ENCODE measurements at places on chromosomes 5 and 9.

GRCh38 chr5:52804387-52804791 lies 16.7 kb downstream of the ITGA1 start:
- no peak for DNase-seq

GRCh38 chr5:102561894-102562760 lies 63.3 kb upstream of the SLCO6A1 start:
- no peak for DNase-seq

DNA sequence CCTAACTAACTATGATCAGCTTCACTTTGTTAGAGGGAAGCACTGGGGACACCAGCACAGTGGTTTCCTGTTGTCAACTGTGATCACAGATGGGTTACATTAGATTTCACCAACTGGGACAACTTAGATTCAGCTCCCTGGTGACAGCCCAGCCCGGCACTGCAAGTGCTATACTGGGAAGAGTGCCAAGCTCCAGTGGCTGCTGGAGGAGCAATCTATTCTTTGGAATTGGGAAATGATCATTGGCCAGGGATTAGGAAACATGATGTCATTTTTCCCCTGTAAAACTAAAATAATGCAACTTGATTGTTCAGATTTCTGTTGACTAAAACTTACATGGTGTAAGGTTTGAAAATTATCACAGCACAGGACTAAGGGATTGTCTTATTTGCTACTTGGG lies 33.2 kb downstream of the PTGR1 start:
- DNase-seq, result no peak

GRCh38 chr5:56454219-56454862 lies 221.2 kb upstream of the ANKRD55 start:
- DNase-seq, result no peak

- DNase-seq, result peak; percentile 78
Observed at GRCh38 chr5:135602882-135603721, 24.3 kb upstream of the CXCL14 start.

GRCh38 chr9:112166176-112167140 lies 8.6 kb downstream of the SUSD1 start:
- no peak for DNase-seq

DNA sequence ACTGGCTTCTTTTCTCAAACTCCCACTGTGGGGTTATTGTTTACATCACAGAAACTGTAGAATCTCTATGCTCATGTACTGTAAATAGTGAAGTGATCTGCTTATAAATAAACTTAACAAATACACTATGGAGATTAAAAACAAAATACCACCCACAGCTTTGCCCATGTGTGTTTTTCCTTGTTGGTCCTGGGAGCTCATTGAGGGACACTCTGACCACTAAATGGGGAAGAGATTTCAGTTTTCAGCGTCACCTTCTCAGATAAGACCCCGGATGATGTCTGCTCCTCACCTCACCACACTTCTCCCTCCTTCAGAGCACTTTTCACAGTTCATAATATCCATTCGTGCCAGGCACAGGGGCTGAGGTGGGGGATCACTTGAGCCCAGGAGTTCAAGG lies 89.7 kb downstream of the PDE6A start:
- DNase-seq, result no peak

DNA sequence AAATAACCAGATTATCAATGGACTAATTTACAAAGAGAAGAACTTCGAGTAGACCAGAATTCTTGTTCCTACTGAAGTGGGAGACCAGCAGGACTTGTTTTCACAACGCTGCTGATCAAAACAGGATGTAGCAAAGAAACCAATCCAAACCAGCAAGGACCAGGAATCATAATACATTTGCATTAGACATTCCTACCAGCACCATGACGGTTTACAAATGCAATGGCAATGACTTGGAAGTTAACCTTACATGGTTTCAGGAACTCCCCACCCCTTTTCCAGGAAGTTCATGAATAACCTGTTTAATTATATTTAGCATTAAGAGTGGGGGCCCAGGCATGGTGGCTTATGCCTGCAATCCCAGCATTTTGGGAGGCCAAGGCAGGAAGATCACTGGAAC lies 100.0 kb downstream of the LPAR1 start:
- DNase-seq, result no peak

- no peak for DNase-seq
Observed at GRCh38 chr5:56167519-56167918, 65.6 kb downstream of the ANKRD55 start.

GRCh38 chr5:108858959-108859358 lies 111.3 kb downstream of the FER start:
- no peak for DNase-seq

- no peak for DNase-seq
Observed at GRCh38 chr9:125904155-125904851, 157.1 kb downstream of the PBX3 start.

- DNase-seq, result no peak
Observed at GRCh38 chr9:129826344-129826743, 2.4 kb upstream of the TOR1A start.

GRCh38 chr5:166860426-166860825 lies 1431.0 kb upstream of the WWC1 start:
- no peak for DNase-seq

DNA sequence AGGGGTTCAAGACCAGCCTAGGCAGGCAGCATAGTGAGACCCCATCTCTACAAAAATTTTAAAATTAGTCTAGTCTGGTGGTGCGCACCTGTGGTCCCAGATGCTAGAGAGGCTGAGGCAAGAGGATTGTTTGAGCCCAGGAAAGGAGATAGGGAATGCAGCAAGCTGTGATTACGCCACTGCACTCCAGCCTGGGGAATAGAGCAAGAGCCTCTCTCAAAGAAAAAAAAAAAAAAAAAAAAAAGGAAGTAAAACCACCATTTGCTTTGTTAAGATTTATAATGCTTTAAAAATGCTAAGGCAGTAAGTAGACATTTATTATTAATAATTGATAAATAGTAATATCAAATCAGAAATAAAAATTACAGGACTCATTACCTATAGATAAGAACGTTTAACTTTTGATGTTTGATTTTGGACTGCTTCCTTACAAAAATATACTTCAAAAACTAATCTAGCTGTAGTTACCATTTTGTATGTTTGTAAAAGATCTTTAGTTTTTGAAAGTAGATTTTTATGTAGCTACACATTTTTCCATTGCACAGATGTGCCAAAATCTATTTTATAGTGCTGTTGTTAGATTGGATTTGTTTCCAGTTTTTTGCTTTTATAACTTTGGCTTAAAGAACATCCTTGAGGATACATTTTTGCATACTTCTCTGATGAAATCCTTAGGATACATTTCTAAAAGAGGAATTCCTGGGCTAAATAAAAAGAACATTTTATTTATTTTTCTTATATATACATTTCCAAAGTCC lies 86.4 kb downstream of the INIP start:
- DNase-seq, result no peak

DNA sequence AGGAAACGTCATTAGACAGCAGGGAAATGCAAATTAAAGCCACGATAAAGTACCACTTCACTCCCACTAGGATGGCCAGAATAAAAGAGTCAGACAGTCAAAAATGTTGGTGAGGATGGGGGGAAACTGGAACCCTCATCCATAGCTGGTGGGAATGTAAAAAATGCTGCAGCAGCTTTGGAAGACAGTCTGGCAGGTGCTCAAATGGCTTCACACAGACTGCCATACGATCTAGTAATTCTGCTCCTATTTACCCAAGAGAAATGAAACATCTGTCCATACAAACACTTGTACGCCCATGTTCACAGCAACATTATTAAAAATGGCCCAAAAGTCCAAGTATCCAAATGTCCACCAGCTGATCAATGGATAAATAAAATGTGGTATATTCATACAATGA lies 158.9 kb upstream of the PHYKPL start:
- DNase-seq, result peak; percentile 4

- no peak for DNase-seq
Observed at GRCh38 chr9:101791938-101792337, 53.5 kb upstream of the GRIN3A start.

GRCh38 chr9:69645488-69645887 lies 26.7 kb downstream of the APBA1 start:
- peak; percentile 78 for DNase-seq

DNA sequence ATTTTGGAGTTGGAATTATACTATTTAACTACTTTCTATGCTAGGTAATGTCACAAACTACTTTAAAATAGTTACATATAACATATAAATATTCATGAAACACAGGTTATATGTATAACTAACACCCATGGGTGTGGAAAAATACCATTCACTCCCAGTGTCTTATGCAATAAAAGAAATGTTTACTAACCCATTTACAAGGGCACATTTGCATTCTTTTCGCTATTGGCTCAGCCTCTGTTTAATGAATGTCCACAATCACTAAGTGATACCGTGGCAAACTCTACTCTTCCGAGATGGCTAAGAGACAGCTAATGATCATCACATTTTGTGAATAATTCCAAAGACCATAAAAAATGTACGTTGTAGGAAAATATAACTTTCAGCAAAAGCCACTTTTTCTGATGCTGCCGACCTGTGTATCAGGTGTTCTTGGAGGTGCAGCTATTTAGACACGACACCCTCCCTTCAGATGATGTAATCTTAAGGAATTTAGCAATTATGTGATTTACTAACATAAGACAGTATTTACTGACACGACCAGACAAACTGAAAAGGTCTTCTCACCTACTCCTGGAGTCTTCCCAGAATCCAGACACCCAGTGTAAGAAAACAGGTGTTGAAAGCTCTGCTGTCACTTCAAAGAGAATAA lies 121.7 kb upstream of the FAM120A start:
- no peak for DNase-seq

GRCh38 chr9:14342736-14343135 lies 28.8 kb upstream of the NFIB start:
- no peak for DNase-seq

GRCh38 chr9:113387560-113388230 lies 10.9 kb upstream of the HDHD3 start:
- no peak for DNase-seq

DNA sequence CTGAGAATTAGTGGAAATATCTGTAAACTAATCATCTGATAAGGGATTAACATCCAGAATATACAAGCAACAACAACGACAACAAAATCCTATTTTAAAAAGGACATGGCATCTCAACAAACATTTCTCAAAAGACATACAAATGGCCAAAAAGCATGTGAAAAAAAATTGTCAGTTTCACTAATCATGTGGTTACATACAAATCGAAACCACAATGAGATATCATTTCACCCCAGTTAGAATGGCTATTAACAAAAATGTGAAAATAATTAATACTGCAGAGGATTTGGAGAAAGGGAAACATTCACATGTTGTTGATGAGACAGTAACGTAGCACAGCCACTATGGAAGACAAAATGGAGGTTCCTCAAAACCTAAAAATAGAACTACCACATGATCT lies 69.5 kb downstream of the ERP44 start:
- no peak for DNase-seq

DNA sequence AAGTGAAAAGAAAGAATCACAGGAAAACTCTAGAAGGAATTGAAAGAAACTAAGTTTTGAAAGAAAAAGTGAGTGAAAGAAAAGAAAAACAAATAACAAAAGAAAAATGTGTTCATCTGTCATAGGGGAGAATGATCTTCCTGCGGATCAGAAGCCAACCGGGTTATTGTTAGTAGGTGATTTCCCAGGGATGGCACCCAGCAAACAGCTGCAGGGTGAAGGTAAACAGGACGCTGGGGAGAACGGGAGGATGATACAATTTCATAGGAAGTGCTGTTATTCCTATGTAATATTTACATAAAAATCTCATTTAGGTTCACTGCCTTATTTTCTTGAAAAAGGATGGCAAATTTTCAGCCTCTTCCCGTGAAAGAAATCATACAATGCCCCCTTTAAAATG lies 72.4 kb upstream of the LHFPL2 start:
- DNase-seq, result no peak

DNA sequence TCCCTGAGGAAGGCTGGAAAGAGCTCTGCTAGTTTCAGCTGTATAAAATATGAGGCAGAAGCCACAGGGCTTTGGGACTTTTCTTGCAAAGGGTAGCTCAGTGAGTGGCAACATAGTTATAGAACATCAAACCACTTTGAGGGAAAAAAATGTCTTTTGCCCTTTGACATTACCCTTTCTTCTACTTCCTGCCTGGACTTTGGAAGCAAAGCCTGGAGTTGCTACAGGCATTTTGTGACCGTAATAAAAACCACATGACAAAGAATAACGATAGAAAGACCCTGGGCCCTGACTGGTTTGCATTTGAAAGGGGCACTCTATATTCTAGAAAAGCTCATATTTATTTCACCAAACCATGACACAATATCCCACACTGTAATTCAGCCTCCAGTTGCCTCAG lies 440.9 kb downstream of the DIRAS2 start:
- no peak for DNase-seq

GRCh38 chr5:88955403-88955802 lies 72.4 kb upstream of the MEF2C start:
- no peak for DNase-seq

DNA sequence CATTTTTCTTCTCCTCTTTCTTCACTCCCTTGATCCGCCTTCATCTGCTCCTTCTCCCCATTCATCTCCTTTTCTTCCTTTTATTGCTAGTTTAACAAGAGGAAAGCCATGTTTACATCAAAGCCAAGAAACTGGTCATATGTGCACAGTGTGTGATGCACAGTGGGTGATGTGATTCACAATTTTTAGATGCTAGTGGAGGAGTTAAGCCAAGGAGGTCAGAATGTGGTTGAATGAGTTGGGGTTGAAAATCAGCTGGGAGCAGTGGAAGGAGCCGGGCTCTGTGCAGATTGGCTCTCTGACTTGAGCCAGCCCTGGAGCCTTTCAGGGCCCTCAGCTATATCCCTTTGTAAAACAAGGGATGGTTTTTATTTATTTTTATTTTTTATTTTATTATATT lies 7.3 kb downstream of the ACER2 start:
- DNase-seq, result no peak

DNA sequence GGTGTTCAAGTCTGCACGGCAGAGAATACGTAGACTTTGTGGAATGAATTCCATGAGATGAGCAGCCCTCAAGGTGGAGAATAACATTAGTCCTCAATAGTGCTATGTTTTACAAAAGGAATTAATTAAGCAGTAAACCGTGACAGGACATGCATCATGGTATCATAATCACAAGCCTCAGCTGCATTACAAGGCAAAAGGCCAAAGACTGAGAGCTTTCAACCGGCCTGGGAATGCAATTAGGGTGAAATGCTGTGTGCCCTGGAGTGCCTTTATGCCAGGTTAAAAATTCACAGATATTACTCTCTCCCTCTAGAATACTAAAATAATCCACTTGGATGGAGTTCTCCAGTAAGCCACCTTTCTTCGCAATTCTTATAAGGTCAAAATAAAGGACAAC lies 270.6 kb downstream of the MLLT3 start:
- DNase-seq, result no peak

GRCh38 chr5:108650997-108651396 lies 96.7 kb upstream of the FER start:
- no peak for DNase-seq

DNA sequence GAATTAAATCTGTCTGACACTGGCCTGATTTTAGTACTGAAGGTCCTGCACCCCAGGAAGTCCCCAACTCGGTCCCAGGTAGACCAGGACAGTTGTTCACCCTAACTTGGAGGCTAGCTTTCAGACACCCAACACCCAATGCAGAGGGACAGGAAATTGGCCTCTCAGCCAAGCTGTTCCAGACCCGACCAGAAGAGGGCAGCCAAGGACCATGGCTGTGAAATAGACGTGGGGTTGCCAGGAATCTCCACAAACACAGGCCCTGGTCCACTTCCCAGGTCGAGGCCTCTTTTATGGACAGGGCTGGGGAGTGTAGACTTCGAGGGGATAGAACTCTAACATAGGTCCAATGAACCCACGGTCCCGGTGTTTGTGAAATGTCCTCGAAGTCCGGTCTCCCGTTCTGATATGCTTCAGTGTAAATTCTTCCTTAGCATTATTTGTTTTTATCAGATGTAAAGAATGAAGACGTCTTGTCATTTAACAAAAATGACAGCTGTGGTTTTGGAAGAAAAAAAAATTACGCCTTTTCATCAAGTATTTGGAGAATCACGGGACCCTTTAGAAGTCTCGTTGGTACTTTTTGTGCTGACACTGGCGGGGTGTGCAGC lies 260.3 kb upstream of the ADAMTS16 start:
- peak; percentile 80 for DNase-seq
